Tibial nerve (tissue), 4 donors: ENCODE measurements at places on chromosomes 2 and 18.
A peak's percentile ranks its signal among the peaks of the same experiment; 100 is the strongest.

DNA sequence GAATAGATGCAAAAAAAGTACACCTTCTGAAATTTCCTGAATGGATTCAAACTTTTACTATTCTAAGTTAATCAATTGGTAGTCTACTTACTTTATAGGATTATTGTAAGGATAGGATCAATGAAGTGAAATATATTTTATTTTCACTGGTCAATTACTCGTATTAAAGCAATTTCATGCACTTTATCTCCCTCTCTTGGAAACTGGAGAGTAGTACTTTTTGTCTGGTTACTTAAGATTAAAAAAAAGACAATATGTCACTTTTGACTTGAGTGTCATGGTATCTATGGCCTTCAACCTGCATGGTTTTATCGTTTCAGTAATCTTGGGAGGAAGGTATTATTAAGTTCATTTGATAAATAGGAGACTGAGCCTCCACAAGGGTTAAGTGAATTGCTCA lies 1.0 kb upstream of the KYNU start:
- no peak for DNase-seq

DNA sequence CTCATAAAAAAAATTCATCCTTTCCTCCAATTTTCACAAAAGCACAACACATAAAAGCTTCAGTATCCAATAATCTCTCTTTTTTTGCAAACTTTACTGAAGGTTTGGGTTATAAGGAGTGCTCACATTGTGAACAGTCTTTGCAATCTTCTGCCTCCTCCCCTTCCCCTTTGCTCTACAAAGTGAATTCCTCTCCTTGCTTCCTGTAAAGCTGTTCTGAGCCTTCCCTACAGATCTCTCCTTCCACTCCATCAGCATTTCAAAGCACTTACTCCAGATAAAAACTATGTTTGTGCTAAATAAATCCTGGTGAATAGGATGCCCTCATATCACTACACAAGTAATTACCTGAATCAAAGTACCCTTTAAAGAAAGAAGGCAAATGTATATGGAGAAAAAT lies 4.6 kb upstream of the PDK1 start:
- no peak for DNase-seq

- no peak for DNase-seq
Measured at GRCh38 chr2:4765787-4766530, 926.2 kb upstream of the SOX11 start.

- peak; percentile 45 for DNase-seq
Measured at GRCh38 chr2:152466980-152467676, 132.2 kb downstream of the FMNL2 start.

DNA sequence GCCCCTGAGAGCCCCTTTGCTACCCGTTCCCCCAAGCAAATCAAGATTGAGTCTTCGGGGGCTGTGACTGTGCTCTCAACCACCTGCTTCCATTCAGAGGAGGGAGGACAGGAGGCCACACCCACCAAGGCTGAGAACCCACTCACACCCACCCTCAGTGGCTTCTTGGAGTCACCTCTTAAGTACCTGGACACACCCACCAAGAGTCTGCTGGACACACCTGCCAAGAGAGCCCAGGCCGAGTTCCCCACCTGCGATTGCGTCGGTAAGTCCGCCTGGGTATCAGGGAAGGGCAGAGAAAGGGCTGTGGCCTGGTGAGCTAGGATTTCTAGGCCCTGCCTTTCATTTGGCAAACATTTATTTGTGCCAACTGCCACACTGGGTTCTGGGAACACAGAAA lies 63.4 kb downstream of the TET3 start:
- DNase-seq = no peak

- DNase-seq = no peak
Measured at GRCh38 chr18:12393998-12394397, 13.7 kb upstream of the PRELID3A start.
